Neural crest cell (in vitro differentiated cells): ENCODE measurements at places on chromosomes 5 and 9.

DNA sequence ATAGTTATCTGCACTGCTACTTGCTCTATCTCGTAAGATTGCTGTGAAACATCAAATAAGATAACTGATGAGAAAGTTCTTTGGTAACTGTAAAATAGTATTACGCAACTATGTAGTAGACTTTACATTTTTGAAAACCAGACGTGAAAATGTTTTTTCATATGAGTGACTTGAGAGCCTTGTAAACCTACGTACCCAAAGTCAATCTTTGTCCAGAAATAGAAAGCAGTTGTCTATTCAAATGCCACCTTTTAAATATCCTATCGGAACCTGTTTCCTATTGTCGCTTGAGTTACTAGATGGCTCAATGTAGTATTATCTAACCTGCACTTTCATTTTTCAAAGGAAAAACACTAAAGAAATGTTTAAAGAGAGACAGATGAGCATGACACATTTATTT is 1.6 kb downstream of the FNIP1 start:
- H3K4me1 ChIP-seq: peaks cover 34% of the 10 kb centered on the region
- H3K36me3 ChIP-seq: no peaks in the 10 kb centered on the region

- peaks cover 4% of the 10 kb centered on the region for H3K36me3 ChIP-seq
- DNase-seq: no peak
- H3K27me3 ChIP-seq: peaks cover 45% of the 10 kb centered on the region
- H3K27ac ChIP-seq: peak overlapping the region; percentile 0
- peak overlapping the region; percentile 89 for H3K4me3 ChIP-seq
Measured at GRCh38 chr9:123929177-123929869, 603 bp downstream of the DENND1A start.

DNA sequence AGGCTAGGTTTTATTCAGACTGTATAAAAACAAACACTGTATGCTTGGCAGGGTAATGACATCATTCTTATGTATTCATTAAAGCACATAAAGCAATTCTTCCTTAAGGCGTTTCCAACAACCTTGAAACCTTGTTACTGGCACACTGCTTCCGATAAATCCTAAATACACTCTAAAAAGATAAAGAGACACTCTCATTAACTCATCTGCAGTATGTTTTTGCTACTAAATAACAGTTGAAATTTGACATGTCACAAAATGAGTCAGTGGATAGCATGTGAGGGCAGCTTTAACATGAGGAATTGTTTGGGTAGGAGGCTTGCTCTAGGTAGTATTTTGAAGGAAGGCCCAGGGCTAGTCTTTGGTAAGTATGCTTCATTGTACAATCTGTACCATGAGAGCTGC is 13.7 kb downstream of the YIPF5 start:
- H3K4me3 ChIP-seq: no peak overlapping the region
- H3K27ac ChIP-seq: no peak overlapping the region
- peaks cover 5% of the 10 kb centered on the region for H3K36me3 ChIP-seq
- DNase-seq: no peak
- no peaks in the 10 kb centered on the region for H3K27me3 ChIP-seq
- no peaks in the 10 kb centered on the region for H3K4me1 ChIP-seq

- DNase-seq: no peak
- H3K27me3 ChIP-seq: no peaks in the 10 kb centered on the region
- H3K36me3 ChIP-seq: no peaks in the 10 kb centered on the region
- no peak overlapping the region for H3K4me3 ChIP-seq
- no peak overlapping the region for H3K27ac ChIP-seq
Measured at GRCh38 chr5:128684961-128685360, 146.9 kb upstream of the FBN2 start.

DNA sequence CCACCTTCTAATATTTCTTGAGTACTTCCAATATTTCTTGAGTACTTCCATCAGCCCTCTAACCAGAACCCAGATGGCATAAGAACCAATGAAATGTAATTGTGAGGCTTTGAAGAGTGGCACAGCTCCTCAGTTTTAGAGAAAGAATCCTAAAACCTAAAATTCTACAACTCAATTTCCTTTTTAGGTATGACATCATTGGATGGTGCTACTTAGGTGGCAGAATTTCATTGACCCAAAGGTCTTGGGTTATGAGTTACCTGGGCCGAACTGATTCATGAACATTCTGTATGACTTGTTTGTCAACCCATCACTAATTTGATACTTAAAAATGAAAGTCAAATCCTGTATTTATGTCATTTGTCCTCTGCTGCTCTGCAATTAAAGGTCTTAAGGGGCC is 13.1 kb downstream of the HMGCS1 start:
- no peaks in the 10 kb centered on the region for H3K27me3 ChIP-seq
- H3K27ac ChIP-seq: no peak overlapping the region
- H3K4me1 ChIP-seq: peaks cover 57% of the 10 kb centered on the region
- no peak overlapping the region for H3K4me3 ChIP-seq

DNA sequence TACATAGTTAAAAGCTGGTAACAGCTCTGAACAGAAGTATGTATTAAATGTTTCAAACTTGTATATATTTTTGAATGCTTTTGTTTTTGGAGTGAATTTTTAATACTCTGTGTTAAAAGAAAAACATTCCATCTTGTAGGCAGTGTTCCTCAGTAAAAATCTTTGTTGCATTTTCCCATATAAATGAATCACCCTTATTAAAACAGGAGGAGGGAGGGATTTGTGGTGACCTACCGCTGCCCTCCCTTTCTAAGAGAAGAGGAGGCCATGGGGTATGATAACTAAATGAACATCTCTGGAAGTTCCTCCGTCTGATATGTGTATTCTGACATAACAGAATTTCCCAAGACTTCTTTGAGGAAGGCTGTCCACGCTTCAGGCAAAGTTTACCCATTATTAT is 53.4 kb downstream of the INIP start:
- no peaks in the 10 kb centered on the region for H3K4me1 ChIP-seq
- no peaks in the 10 kb centered on the region for H3K27me3 ChIP-seq
- H3K36me3 ChIP-seq: no peaks in the 10 kb centered on the region
- H3K27ac ChIP-seq: no peak overlapping the region
- no peak overlapping the region for H3K4me3 ChIP-seq

GRCh38 chr5:139872851-139873794 is 77.5 kb downstream of the PSD2 start:
- no peak overlapping the region for H3K27ac ChIP-seq
- H3K27me3 ChIP-seq: no peaks in the 10 kb centered on the region
- H3K36me3 ChIP-seq: no peaks in the 10 kb centered on the region
- no peak overlapping the region for H3K4me3 ChIP-seq
- H3K4me1 ChIP-seq: no peaks in the 10 kb centered on the region

GRCh38 chr5:173514661-173515060 is 101.8 kb downstream of the BOD1 start:
- H3K4me3 ChIP-seq: no peak overlapping the region
- peaks cover 3% of the 10 kb centered on the region for H3K36me3 ChIP-seq
- peaks cover 3% of the 10 kb centered on the region for H3K4me1 ChIP-seq
- no peak overlapping the region for H3K27ac ChIP-seq
- no peak for DNase-seq

DNA sequence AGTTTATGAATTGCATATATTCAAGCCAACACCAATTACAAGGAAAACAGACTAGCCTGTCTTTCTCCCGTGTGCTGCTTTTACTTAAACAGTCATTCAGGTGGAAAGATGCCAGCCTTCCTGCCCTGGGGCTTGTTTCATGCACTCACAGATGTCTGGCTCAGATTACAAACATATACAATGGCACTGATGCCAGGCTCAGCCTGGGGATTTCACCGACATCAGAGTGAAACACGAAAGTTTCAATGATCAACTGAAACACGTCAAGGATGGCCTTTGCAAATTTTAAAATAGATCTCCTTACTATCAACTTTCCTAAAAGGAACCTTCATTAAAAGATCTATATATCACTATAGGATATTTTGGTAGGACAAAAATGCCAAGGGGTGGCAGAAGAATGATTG is 1576.5 kb downstream of the EFNA5 start:
- peaks cover 4% of the 10 kb centered on the region for H3K4me1 ChIP-seq
- no peaks in the 10 kb centered on the region for H3K36me3 ChIP-seq
- DNase-seq: no peak
- H3K27ac ChIP-seq: no peak overlapping the region
- no peaks in the 10 kb centered on the region for H3K27me3 ChIP-seq
- H3K4me3 ChIP-seq: no peak overlapping the region

- H3K4me1 ChIP-seq: peaks cover 36% of the 10 kb centered on the region
- H3K27me3 ChIP-seq: peaks cover 9% of the 10 kb centered on the region
- H3K27ac ChIP-seq: no peak overlapping the region
- H3K4me3 ChIP-seq: no peak overlapping the region
- no peak for DNase-seq
Measured at GRCh38 chr5:31106278-31106677, 87.2 kb upstream of the CDH6 start.

- no peak for DNase-seq
- peaks cover 4% of the 10 kb centered on the region for H3K36me3 ChIP-seq
- H3K27me3 ChIP-seq: no peaks in the 10 kb centered on the region
- peak overlapping the region; percentile 10 for H3K4me3 ChIP-seq
- peaks cover 54% of the 10 kb centered on the region for H3K4me1 ChIP-seq
Measured at GRCh38 chr5:8829323-8830029, 716.4 kb downstream of the SEMA5A start.

- peaks cover 16% of the 10 kb centered on the region for H3K4me1 ChIP-seq
- H3K4me3 ChIP-seq: no peak overlapping the region
- no peak overlapping the region for H3K27ac ChIP-seq
- H3K27me3 ChIP-seq: peaks cover 39% of the 10 kb centered on the region
Measured at GRCh38 chr9:120080849-120081248, 499.1 kb downstream of the CDK5RAP2 start.

- H3K4me1 ChIP-seq: peaks cover 34% of the 10 kb centered on the region
- no peaks in the 10 kb centered on the region for H3K27me3 ChIP-seq
- H3K27ac ChIP-seq: peak overlapping the region; percentile 96
- no peak for DNase-seq
- H3K36me3 ChIP-seq: peaks cover 27% of the 10 kb centered on the region
- no peak overlapping the region for H3K4me3 ChIP-seq
Measured at GRCh38 chr9:131436376-131436775, 42.5 kb downstream of the PRRC2B start.

DNA sequence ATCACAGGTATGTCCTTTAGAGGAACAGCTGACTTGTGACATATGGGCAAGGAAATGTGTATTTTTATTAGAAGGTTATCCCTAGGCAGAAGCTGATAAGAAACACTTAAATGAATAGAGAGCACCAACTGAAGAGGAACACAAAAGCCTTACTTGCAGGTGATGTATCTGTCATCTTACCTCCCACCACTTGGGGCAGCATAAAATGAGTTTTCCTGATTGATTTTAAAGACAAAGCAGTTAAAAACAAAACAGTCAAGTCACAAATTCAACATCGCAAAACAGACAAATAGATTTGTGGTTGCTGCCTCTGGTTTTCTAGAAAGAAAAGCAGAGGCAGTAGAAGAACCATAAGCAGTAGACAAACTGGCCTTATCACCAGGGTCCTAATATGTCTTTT is 302.4 kb upstream of the ZNF462 start:
- H3K36me3 ChIP-seq: peaks cover 2% of the 10 kb centered on the region
- DNase-seq: no peak
- H3K4me1 ChIP-seq: no peaks in the 10 kb centered on the region
- H3K27me3 ChIP-seq: no peaks in the 10 kb centered on the region
- H3K27ac ChIP-seq: no peak overlapping the region

DNA sequence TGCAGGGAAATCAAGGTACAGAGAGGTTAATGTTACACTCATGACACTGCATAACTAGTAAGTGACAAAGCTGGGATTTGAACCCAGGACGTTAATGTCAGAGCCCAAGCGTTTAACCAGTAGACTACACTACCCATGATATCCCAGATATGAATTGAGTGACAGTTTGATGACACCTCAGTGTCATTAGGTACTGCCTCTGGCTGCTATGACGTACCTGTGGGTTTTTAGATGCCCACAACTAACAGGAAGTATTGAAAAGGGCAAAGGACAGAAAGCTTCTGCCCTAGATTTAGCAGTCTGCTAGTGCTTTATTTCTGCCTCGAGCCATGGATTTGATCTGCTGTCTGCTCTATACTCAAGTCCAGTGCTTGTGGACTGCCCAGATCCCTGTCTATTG is 56.2 kb downstream of the GLRA1 start:
- no peaks in the 10 kb centered on the region for H3K4me1 ChIP-seq
- no peak overlapping the region for H3K4me3 ChIP-seq
- H3K36me3 ChIP-seq: no peaks in the 10 kb centered on the region
- no peak for DNase-seq

DNA sequence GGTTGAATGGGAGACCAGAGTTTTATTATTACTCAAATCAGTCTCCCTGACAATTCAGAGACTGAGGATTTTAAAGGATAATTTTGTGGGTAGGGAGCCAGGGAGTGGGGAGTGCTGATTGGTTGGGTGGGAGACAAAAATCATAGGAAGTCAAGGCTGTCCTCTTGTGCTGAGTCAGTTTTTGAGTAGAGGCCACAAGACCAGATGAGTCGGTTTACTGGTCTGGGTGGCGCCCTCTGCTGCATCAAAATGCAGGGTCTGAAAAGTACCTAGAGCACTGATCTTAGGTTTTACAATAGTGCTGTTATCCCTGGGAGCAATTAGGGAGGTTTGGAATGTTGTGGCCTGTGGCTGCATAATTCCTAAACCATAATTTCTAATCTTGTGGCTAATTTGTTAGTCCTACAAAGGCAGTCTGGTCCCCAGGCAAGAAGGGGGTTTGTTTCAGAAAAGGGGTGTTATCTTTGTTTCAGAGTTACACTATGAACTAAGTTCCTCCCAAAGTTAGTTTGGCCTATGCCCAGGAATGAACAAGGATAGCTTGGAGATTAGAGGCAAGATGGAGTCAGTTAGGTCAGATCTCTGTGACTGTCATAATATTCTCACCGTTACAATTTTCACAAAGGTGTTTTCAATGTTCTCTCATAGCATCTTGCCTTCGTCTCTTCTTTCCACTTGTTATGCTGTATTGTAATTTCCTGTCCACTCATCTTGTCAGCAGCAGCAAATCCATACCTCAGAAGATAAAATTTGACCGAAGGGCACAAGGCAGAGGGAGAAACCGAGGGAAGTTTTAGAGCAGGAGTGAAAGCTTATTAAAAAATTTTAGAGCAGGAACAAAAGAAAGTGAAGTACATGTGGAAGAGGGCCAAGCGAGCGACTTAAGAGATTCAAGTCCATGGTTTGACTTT is 59.2 kb upstream of the CLINT1 start:
- peak; percentile 47 for DNase-seq
- no peak overlapping the region for H3K4me3 ChIP-seq
- no peaks in the 10 kb centered on the region for H3K36me3 ChIP-seq
- no peak overlapping the region for H3K27ac ChIP-seq
- peaks cover 30% of the 10 kb centered on the region for H3K4me1 ChIP-seq

DNA sequence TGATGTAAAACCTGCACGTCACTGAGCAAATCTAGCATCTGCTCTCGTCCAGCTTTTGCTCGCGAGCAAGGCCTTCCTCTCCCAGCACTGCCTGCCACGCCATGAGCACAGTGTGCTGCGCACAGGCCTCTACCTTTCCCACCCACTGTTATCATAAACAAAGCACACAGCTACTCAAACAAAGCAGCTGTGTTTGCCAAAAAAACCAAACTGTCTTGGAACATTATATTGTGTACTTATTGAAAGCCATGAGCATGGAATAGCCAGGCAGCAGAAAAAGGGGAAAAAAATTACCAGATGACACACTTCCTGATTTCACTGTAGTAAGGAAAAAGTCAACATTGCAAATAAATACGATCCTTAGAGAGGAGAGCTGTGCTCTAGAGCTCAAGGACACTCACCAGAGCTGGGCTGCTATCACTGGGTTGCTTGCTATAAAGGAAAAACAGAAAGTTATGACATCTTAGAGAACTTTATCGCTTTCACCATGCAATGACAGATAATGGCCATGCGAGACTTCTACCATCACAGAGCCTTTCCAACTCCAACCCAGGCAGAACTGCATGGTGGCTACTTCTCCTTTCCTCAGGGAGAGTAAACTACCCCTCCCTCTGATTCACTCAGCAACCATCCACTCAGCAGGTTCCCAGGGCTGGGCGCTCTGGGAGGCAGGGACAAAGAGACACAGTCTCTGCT is 69.6 kb downstream of the EPB41L4B start:
- no peaks in the 10 kb centered on the region for H3K27me3 ChIP-seq
- H3K4me1 ChIP-seq: peaks cover 9% of the 10 kb centered on the region
- no peak for DNase-seq
- H3K36me3 ChIP-seq: no peaks in the 10 kb centered on the region
- peak overlapping the region; percentile 14 for H3K27ac ChIP-seq
